ENCODE measurements at places on chromosomes 16 and 17. TPM values are rescaled to one million over a fixed set of nuclear protein-coding genes. Genes with fewer than 3 reads are reported as not detected.

Gene SULT1A2
- total RNA-seq = not detected

Gene CMTM1
- total RNA-seq = 2.1 TPM

GRCh38 chr17:32590974-32591373 lies 104.2 kb downstream of the CDK5R1 start:
- DNase-seq = no peak

Gene ENPP7
- not detected for total RNA-seq

Gene CLDN6
- not detected for total RNA-seq

Gene B4GALNT2
- total RNA-seq = under 0.01 TPM
